ENCODE measurements at places on chromosomes 6 and 20. TPM values are rescaled to one million over a fixed set of nuclear protein-coding genes. Genes with fewer than 3 reads are reported as not detected.

DNA sequence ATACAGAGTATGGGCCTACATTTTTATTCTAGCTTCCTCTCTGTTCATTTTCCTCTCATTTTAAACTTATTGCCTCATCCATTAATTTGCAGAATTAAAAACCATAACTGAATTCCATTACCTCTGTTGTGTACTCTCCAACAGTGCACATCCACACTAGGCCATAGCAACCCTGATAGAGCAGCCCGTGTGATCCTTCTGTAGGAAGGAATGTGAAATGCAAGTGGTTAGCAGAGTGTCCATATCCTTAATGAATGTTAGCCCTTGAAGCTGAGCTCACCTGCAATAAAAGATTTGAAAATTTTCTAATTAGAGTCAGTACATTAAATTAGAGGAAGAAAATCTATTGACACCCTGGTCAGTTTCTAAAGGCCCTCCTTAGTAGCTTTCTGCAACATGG, 6.5 kb upstream of the GRIK2 start:
- DNase-seq = no peak
- no peaks in the 10 kb centered on the region for H3K36me3 ChIP-seq
- no peaks in the 10 kb centered on the region for H3K4me1 ChIP-seq
- no peak overlapping the region for H3K27ac ChIP-seq
- H3K27me3 ChIP-seq = no peaks in the 10 kb centered on the region

DNA sequence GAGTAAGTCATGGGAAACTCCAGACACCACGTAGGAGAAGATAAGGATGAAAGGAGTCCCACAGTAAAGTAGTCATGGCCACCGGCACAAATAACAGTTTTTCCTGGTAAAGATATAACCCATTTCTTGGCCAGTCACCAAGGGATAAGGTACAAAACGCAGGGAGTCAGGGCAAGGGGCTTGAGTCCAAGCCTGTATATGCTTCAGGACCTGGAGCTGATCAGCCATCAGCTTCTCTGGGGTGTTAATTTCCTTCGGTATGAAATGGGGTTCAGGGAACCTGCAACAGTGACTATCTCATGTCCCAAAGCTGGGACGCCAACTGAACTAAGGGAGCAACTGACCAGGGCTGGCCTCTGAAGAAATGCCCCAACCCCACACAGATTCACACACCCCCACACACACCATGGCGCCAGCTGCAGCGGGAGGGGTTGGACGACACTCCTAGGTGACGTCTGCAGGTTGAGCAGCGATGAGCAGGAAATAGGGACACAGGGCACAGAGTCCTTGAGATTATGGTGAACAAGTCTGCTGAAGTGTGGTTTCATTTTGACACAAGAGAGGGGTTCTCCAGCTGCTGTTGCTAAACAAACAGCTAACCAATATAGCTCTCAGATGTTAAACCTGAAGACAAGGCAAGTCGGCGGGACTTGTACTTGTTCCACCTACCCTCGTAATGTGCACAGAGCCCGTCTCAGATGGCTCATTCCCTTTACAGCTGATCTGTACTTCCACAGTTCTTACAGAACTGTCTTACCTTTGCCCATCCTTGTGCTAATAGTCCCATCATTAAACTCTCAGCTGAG, 7.4 kb upstream of the ADTRP start:
- peaks cover 3% of the 10 kb centered on the region for H3K27me3 ChIP-seq
- H3K4me1 ChIP-seq = no peaks in the 10 kb centered on the region
- no peak overlapping the region for H3K4me3 ChIP-seq

GRCh38 chr6:155271145-155271544, 7.3 kb downstream of the CLDN20 start:
- no peaks in the 10 kb centered on the region for H3K27me3 ChIP-seq
- no peak for DNase-seq
- peaks cover 16% of the 10 kb centered on the region for H3K4me1 ChIP-seq
- no peak overlapping the region for H3K4me3 ChIP-seq
- H3K36me3 ChIP-seq = no peaks in the 10 kb centered on the region

The RAB32 gene
- total RNA-seq = not detected

- no peaks in the 10 kb centered on the region for H3K4me1 ChIP-seq
- no peak overlapping the region for H3K4me3 ChIP-seq
- no peaks in the 10 kb centered on the region for H3K36me3 ChIP-seq
- no peak overlapping the region for H3K27ac ChIP-seq
- DNase-seq = no peak
- H3K27me3 ChIP-seq = no peaks in the 10 kb centered on the region
Measured at GRCh38 chr20:9144643-9145042, 75.8 kb downstream of the PLCB4 start.

The TPBG gene
- total RNA-seq = 28.4 TPM

GRCh38 chr20:61690993-61691838, 374.5 kb downstream of the TAF4 start:
- no peaks in the 10 kb centered on the region for H3K36me3 ChIP-seq
- H3K27me3 ChIP-seq = peaks cover 35% of the 10 kb centered on the region
- H3K27ac ChIP-seq = no peak overlapping the region

DNA sequence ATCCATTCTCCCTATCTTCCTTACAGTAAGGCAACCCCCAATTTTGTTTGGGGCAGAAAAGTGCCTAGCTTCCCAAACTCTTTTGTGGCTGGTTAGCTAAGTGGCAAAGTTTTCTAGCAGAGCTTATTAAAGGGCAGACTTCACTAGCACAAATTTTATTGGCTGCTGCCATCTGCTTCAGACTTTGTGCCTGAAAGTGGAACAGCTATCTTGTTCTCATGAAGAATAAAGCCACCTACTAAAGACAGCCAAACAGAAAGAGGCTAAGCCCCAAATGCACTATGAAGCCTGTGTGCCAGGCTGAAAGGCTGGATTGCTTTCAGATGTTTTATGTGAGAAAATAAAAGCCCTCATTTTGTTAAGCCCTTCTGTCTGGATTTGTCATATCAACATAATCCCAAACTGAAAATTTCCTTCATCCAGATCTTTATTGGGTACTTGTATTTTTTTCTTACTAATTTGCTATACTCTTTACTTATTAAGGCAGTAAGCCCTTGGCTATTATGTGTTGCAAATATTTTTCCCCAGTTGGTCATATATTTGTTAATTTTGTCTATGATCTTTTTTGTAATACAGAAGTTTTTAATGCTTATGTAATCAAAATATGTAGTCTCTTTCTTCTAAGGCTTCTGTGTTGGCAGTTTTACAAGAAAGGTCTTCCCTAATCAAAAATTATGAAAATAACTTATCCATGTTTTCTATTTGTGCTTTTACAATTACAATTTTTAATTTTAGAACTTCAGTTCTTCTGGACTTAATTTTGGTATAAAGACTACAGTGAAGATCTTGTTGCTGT, 191.1 kb downstream of the TASP1 start:
- H3K4me3 ChIP-seq = no peak overlapping the region
- no peak for DNase-seq
- no peaks in the 10 kb centered on the region for H3K36me3 ChIP-seq

The LHFPL5 gene
- 0.71 TPM for total RNA-seq

GRCh38 chr20:37700301-37700700, 6.5 kb downstream of the CTNNBL1 start:
- no peak overlapping the region for H3K27ac ChIP-seq
- H3K4me3 ChIP-seq = no peak overlapping the region
- no peak for DNase-seq
- no peaks in the 10 kb centered on the region for H3K27me3 ChIP-seq
- no peaks in the 10 kb centered on the region for H3K4me1 ChIP-seq

GRCh38 chr6:45196121-45196520, 132.0 kb upstream of the RUNX2 start:
- H3K4me3 ChIP-seq = no peak overlapping the region
- no peak overlapping the region for H3K27ac ChIP-seq
- no peak for DNase-seq
- no peaks in the 10 kb centered on the region for H3K27me3 ChIP-seq

DNA sequence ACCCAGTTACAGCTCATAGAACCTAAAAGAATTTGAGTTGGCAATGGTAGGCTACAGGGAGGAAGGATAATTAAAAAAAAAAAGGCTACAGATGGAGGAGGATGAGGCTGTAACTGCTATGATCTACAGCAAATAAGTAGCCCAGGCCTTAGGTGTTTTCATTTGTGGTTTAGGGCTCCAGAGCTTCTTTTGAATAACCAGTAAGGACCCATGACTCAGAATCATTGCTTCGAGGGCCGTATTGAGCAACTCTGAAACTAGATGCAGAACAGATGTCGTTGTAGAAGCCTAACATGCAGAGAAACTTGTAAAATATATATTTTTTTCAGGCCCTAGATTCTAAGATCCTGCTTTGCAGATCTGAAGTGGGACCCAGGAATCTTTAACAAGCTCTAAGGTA, 19.0 kb upstream of the ASIP start:
- no peaks in the 10 kb centered on the region for H3K4me1 ChIP-seq
- no peaks in the 10 kb centered on the region for H3K36me3 ChIP-seq
- no peak overlapping the region for H3K27ac ChIP-seq
- no peaks in the 10 kb centered on the region for H3K27me3 ChIP-seq

DNA sequence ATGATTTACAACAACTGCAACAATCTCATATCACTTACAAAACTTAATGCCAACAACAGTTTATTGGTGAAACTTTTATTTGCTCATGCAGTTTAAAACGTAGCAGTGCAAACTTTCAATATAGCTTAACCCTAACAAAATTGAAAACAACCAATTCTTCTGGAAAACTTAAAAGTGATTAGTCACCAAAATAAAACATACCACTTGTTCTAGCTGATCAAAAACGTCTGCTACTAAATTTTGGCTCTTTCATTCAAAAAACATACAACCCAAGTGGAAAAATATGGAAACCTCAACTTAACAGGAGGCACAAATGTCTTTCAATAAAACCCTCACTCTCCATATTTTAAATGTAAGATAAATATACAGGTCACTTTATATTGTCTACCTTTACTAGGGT, 39.6 kb downstream of the COL12A1 start:
- no peaks in the 10 kb centered on the region for H3K27me3 ChIP-seq
- no peaks in the 10 kb centered on the region for H3K4me1 ChIP-seq
- H3K27ac ChIP-seq = no peak overlapping the region
- H3K36me3 ChIP-seq = no peaks in the 10 kb centered on the region

The LZTS3 gene
- 5.2 TPM for total RNA-seq

- no peak for DNase-seq
- peaks cover 5% of the 10 kb centered on the region for H3K4me1 ChIP-seq
- H3K27me3 ChIP-seq = no peaks in the 10 kb centered on the region
- H3K36me3 ChIP-seq = peaks cover 8% of the 10 kb centered on the region
- no peak overlapping the region for H3K27ac ChIP-seq
- no peak overlapping the region for H3K4me3 ChIP-seq
Measured at GRCh38 chr20:63635431-63636141, 8.7 kb upstream of the GMEB2 start.

GRCh38 chr6:12637960-12638641, 78.5 kb upstream of the PHACTR1 start:
- 0 out of 2 replicates have a peak, but pooled peaks cover 6% of the 10 kb centered on the region for H3K4me1 ChIP-seq
- no peaks in the 10 kb centered on the region for H3K27me3 ChIP-seq
- H3K36me3 ChIP-seq = no peaks in the 10 kb centered on the region
- DNase-seq = peak; percentile 69
- H3K4me3 ChIP-seq = no peak overlapping the region

The EPPIN gene
- not detected for total RNA-seq

- H3K36me3 ChIP-seq = no peaks in the 10 kb centered on the region
- H3K4me1 ChIP-seq = no peaks in the 10 kb centered on the region
- H3K27ac ChIP-seq = no peak overlapping the region
- no peak overlapping the region for H3K4me3 ChIP-seq
Measured at GRCh38 chr6:37942606-37943376, 123.3 kb downstream of the ZFAND3 start.
